ENCODE measurements at places on chromosomes 4 and X.

DNA sequence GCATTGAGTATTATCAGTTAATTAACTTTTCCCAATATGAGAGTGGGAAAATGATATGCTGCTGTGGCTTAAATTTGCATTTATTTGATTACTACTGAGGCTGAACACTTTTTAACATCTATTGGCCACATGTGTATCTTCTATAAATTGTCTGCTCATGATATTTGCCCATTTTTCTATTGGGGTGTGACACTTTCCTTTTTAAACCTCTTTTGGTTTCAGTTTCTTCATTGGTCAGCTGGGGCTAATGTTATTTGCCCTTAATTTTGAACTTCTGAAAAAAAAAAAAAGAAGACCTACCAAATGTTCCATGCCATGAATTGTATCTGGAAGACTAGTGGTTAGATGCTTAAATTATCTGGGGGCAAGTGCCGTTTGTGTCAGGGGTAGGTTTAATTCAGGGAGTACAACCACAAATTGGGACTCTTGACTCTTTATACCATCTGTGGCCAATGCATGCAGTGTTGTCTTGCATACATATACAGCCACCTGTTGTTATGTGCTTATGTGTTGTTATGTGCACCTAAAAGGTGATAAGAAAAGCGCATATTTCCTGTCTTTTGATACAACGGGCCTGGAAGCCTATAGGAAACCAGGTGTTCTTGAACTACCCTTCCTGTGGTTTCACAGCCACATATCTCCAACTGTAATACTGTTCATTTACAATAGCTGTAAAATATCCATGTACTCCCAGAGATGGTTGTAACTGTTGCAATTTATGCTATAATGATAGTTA lies 49.0 kb downstream of the SH2D1A start:
- DNase-seq = no peak

DNA sequence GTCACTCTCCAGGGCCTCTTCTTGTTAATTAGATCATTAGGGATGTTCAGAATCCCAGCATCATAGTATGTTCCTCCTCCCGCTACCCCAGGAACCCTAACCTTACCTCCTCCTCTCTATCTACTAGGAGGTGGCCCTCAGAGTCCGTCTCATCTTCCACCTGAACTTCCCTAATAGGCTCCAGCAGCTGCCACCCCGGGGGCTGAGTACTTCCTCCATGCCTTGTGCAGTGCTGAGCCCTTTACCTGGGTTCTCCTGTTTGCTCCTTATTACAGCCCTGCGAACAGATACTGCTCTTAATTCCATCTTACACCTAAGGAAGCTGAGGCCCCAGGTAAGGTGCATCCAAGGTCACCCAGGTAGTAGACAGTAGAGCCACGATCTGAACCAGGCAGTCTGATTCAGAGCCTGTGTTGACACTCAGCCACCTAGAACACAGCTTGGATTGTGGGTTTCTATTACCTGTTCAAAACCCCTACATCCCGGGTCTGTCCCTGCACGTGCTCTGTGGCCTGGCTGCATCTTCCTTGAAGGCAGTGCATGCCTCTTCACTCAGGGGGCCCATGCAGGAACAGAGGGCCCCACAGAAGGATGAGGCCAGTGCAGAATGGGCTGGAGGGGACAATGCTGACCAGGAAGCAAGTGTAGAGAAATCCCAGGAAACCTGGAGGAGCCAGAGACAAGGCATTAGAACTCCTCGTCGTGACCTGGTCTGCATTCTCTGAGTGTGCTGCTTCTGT lies 51.4 kb upstream of the MSANTD1 start:
- no peak for DNase-seq

GRCh38 chr4:94351319-94351718 lies 8.7 kb upstream of the HPGDS start:
- DNase-seq = no peak

DNA sequence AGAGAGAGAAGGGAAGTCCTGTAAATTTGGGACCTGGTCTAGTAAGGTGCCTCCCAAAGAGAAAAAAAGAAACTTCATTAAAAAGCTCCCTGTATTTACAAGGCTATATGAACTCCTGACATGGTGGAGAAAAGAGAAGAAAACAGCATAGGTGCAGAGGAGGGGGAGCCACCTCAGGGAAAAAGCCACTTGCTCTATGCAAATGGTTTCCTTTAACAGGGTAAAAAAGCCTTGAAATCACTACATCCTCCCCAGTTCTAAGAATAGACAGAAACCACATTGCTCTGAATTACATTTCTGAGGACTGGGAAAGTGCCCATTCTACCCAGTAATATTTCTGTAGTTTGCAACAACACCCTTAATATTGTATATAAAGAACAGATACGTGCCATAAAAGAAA lies 165.5 kb downstream of the KLF8 start:
- DNase-seq = no peak

Data from stimulated activated CD4-positive, alpha-beta T cell treated with anti-CD3 and anti-CD28 coated beads, Interleukin-2, amount 100 ng/mL, for 24 hours (primary cell).